ENCODE measurements at places on chromosomes 7 and 10. TPM values are rescaled to one million over a fixed set of nuclear protein-coding genes. Genes with fewer than 3 reads are reported as not detected.

POLR2J3 gene
- total RNA-seq = 34.4 TPM

PKD1L1 gene
- 0.92 TPM for total RNA-seq

ALKBH4 gene
- 13.6 TPM for total RNA-seq

TAC1 gene
- 89.5 TPM for total RNA-seq

SCART1 gene
- 1.2 TPM for total RNA-seq

AOC1 gene
- total RNA-seq = not detected

OR2A42 gene
- under 0.01 TPM for total RNA-seq

ACTR3C gene
- 4.6 TPM for total RNA-seq

NPSR1 gene
- total RNA-seq = 1.8 TPM

PRSS37 gene
- total RNA-seq = not detected

LOXL4 gene
- 0.46 TPM for total RNA-seq

LRIT1 gene
- not detected for total RNA-seq

LDB3 gene
- total RNA-seq = not detected

PTPN20 gene
- 34.8 TPM for total RNA-seq

GPC2 gene
- 49.6 TPM for total RNA-seq

CLRN3 gene
- not detected for total RNA-seq

MDH2 gene
- total RNA-seq = 61.4 TPM

TBL2 gene
- 40.6 TPM for total RNA-seq

LRGUK gene
- total RNA-seq = 11.8 TPM

DMBT1 gene
- total RNA-seq = under 0.01 TPM

OR13A1 gene
- total RNA-seq = not detected

CARD11 gene
- 0.46 TPM for total RNA-seq

GPER1 gene
- 3.0 TPM for total RNA-seq

ACTL6B gene
- 90.4 TPM for total RNA-seq

GPR22 gene
- 27.2 TPM for total RNA-seq

NODAL gene
- 3.5 TPM for total RNA-seq

COL1A2 gene
- total RNA-seq = 116 TPM

ZNF804B gene
- 8.3 TPM for total RNA-seq

ITIH2 gene
- total RNA-seq = 7.6 TPM

PLXDC2 gene
- 45.0 TPM for total RNA-seq

SFRP4 gene
- 3.2 TPM for total RNA-seq
